Osteocyte (in vitro differentiated cells): ENCODE measurements at places on chromosomes 12 and 14. TPM values are rescaled to one million over a fixed set of nuclear protein-coding genes. Genes with fewer than 3 reads are reported as not detected.

The CLEC6A gene
- not detected in 2 replicates for total RNA-seq

The ASPG gene
- not detected in 2 replicates for total RNA-seq

The KRT81 gene
- 0.50 and 0.83 TPM in 2 replicates for total RNA-seq

The ANKS1B gene
- 0.29 and 0.70 TPM in 2 replicates for total RNA-seq

The VWF gene
- total RNA-seq, result 0.13 and 0.31 TPM in 2 replicates

The GPR68 gene
- total RNA-seq, result 0.11 and 0.50 TPM in 2 replicates

The RD3L gene
- not detected in 2 replicates for total RNA-seq

The TAS2R46 gene
- 1.3 and 1.5 TPM in 2 replicates for total RNA-seq

The KRT2 gene
- total RNA-seq, result not detected in 2 replicates

DNA sequence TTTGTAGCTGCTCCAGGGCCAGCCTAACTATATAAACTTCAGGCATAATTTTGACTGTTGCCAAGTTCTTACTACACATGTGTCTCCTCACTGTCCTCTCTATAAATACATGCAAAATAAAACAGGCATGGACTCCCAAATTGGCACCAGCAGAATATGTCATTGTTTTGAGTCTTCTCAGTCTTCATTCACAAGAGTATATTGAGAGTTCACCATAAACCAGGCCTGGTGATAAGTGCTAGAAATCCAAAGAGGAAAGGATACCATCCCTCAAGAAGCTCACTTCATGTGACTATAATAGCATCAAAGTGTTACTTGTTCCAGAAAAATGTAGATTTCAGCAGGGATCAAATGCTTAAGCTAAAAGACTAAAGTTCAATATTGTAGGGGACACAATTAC, 13.7 kb downstream of the GPR19 start:
- no peak for DNase-seq

DNA sequence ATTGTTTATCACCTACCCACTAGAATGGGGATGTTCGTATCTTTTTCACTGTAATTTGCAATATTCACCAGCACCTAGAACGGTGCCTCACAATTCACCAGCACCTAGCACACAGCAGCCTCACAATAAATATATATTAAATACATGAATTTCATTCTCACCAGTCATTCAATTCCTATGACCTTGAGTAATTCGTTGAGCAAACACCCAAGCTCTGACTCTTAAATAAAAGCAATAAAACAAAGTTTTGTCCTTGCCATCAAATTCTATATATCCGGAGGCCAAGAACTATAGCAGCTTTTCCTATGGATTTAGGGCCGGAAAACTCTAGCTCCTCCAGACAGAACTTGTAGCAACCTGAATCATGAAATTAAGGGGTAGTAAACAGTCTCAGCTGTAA, 981 bp downstream of the VTI1B start:
- DNase-seq, result no peak

DNA sequence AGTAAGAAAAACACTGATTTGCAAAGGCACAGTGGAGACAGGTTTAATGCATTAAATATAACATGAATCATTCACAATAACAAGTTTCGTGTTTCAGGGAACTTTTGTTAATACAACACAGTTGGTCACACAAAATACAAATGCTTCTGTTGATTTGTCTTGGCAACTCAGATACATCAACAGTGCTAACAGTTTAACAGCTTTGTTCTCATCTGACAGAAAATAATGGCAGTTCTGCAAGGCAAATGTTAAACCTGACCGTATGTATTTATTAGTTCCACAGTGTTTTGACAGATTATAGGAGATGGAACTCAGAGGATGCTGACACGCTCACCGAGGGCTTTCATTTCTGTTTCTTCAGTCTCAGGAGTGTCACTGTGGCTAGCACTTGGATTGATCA, 350.7 kb downstream of the PRKD1 start:
- no peak for DNase-seq

GRCh38 chr12:291153-291723, 28.6 kb upstream of the SLC6A13 start:
- DNase-seq, result no peak

DNA sequence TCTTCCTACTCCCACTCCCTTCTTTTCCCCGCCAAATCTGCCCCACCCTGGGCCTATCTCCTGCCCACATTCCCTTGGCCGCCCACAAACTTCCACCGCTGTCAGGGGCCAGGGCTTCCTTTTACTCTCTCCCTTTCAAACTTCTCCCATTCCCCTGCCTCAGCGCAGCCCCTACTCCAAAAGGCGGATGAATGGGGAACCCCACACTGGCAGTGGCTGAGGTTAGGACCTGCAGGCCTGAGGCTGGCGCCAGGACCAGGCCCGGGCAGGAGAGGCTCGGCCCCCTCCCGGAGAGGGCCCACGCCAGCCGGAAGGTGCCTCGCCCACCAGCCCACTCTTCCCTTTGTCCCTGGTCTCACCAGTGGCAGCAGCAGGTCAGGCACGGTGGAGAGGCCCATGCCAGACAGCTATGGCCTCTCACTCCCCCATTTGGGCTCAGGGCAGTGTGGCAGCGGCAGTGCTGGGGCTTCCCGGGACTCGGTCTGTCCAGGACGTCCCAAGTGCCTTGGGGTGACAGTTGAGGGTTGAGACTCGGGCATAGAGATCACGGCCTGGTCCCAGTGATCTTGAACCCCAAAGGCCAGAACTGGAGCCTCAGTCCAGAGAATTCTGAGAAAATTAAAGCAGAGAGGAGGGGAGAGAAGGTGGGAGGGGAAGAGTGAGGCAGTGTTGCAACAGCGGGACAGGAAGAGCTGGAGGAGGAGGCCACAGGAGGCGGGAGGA, at the start of gene TNFRSF1A:
Gene TNFRSF1A (minus strand): TSS at position 660 of the 723 bp plus-strand sequence. CDS start 262 bp downstream, at position 398.
- DNase-seq, result no peak

DNA sequence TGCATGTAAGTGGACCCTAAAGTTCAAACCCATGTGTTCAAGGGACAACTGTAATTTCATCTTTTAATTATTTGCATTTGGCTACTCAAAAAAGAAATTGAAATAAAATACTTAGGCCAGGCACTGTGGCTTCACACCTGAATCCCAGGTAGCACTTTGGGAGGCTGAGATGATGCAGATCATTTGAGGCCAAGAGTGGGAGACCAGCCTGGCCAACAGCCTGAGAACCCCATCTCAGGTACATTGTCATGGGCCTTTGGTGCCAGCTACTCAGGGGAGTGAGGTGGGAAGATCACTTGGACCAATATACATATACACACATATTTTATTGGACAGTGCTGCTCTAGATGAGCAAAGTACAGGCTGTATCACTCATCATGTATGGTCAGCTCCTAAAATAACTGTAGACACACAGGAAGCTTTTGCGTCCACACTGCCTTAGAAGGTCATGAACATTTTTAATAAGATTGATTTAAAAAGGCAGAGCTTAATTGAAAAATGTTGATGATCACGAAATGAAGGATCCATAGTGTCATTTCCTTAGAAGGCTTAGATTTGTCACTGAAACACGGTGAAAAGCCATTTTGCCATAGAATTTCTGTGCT, 2.5 kb upstream of the ZCCHC8 start:
- DNase-seq, result no peak

DNA sequence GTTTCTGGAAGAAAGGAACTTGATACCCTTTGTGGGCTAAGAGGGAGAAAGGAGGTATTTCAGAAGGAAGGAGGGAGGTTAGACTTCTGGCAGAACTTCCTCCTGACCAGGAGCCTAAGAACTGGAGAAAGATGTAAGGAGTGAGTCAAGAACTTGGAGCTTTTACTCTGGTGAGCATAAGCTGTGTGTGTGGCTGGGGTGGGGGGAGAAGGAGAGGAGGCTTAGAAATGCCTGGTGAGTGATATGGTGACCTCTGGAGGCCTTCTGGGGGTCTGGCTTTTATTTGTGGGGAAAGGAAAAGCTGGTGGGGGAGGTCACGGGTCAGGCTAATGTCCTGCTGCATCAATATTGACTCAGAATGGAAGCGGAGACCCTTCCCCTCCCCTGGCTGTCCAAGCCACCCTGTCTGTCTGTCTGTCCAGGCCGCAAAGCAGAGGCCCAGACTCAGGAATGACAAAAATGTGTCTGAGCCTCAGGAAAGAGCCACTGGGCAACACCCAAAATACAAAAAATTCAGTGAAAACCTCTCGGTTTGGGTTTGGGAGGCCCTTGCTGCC, 4.8 kb downstream of the LRP1 start:
- no peak for DNase-seq

DNA sequence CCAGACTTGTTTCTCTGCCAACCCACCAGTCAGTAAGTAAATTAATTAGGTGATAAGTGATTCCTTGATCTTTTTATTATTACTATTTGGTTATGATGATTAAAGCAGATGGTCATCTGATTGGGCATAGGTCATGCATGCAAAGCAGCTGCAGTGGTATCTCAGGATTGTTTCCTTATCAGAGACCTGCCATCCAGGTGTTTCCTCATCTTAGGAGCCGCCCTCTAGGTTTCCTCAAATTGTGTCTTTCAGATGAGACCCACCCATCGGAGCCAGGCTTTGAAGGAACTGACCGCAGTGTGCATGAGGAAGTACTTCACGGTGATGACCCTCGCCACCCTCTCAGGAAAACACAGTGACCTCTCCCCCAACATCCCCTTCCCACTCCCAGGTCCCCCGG, 63.3 kb downstream of the ZFP36L1 start:
- DNase-seq, result no peak

- no peak for DNase-seq
These were observed 1.2 kb downstream of the KHNYN start for GRCh38 chr14:24430682-24431568.

- DNase-seq, result no peak
These were observed 22.3 kb downstream of the PLEKHG3 start for GRCh38 chr14:64726585-64726890.

DNA sequence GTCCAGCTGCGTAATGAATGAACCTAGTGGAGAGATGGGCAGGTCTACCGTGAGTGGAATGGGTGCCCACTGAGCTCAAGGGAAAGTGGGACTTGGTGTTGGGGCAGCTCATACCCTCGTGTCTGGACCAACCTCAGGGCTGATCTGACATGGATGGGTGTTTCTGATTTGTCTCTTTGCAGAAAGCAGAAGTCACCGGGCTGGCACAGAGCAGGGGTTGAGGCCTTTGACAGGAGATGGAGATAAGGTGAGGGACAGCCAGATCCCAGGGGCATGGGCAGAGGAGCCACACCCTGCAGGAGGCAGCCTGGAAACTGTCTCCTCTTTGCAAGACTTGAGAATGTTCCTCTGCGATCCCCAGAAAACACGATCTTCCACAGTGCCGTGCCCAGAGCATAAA, 20.9 kb upstream of the PPP1CC start:
- DNase-seq, result no peak

DNA sequence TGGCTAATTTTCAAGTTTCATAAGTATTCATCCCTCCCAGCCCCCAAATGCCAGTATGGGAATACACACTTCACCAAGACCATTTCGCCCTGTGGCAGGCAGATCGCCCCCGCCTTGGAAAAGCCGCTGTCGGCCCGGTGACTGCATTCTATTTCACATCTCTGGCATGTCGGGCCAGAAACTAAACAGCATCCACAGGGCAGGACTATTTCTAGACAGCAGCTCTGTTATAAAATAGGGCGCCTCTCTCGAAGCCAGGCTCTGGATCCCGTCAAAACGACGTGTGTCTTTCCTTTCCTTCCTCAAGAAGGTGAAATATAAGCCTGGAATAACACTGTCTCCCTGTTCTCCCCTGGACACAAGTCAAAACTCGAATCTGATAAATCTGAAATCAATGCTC, 56.8 kb downstream of the GSC start:
- DNase-seq, result no peak

- peak; percentile 27 for DNase-seq
These were observed 32.8 kb upstream of the BATF start for GRCh38 chr14:75489480-75489837.

- no peak for DNase-seq
These were observed 55.1 kb upstream of the ARID2 start for GRCh38 chr12:45674181-45674977.

- no peak for DNase-seq
These were observed 208.0 kb downstream of the SLC41A2 start for GRCh38 chr12:104750061-104750460.

- DNase-seq, result no peak
These were observed 2.4 kb upstream of the ASB2 start for GRCh38 chr14:93978735-93979134.

DNA sequence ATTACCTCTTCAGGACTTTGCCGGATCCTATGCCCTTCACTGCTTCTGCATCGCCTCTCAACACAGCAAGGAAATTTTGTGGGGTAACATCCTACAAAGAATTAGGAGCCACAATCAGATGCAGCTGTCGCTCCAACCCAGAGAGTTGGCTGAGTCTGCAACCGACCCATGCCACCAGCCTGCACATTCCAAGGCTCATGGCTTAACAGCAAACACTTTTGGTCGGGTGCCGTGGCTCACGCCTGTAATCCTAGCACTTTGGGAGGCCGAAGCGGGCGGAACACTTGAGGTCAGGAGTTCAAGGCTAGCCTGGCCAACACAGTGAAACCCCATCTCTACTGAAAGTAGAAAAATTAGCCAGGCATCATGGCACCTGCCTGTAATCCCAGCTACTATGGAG, 32.3 kb downstream of the LGMN start:
- DNase-seq, result no peak

DNA sequence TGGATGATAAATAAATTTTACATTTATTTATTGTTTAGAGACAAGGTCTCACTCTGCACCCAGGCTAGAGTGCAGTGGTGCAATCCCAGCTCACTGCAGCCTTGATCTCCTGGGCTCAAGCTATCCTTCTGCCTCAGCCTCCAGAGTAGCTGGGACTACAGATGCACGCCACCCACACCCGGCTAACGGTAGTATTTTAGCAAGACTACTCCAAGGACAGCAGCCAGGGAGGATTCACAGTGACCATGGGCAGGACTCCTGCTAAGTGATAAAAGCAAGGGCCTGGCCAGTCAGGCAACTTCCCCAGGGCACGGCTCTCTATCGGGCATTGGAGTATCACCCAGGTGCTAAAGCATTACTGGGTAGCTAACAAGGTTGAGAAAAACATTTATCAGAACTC, 55.4 kb downstream of the ARL6IP4 start:
- DNase-seq, result no peak

DNA sequence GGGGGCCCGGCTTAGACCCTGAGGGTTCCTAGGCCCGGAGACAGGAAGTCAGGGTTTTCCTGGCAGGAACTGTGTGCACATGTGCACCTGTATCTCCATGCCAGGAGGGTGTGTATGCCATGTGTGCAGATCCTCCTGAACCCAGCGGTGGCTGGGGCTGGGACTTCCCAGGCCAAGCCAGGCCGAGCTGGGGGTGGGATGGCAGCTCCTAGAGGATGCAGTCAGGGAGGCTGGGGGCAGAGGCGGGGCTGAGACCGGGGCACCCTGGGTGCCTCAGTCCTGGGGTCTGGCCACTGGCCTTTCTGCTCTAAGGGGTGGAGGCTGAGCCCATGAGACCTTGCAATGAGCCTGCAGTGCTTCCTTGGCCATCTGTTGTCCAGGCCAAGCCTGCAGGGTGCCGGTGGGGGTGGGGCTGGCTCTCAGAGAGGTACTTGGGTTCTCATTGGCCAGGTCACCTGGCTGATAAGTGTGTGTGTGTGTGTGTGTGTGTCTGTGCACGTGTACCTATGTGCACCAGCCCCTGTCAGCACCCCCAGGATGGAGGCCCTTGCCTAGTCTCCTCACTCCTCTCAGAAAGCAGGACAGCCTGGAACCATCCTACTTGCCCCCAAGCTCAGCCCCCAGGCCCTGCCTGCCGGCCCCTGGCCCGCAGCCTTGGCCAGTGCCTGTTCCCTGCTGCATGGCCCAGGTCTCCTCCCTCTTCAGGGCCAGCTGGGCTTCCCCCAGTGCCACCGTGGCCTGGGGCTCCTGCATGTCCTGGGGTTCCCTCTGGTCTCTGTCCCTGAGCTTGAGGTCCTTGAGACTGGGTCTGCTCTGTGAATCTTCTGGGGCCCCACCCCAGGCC, 10.6 kb upstream of the TNFAIP2 start:
- no peak for DNase-seq
